Activated B cell treated with CpG ODN at 0.5 μM for 24 hours (primary cell): ENCODE measurements at places on chromosomes 6 and 20.

DNA sequence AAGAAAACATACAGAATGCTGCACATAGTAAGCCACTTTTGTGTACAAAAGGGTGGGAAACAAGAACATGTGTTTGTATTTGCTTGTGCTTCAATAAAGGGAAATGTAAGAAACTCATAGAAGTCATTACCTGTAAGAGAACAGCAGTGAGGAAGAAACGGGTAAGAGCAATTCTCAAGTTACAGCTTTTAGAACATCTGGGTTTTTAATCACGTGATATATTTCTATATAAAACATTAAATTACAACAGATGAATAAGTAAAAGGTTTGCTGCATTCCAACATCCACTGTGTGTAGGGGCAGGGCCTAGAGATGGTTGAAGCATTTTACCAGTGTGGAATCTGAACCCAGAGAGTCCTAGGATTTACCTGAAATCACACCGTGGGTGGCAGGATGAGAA lies 36.6 kb upstream of the FAM50B start:
- DNase-seq: no peak

DNA sequence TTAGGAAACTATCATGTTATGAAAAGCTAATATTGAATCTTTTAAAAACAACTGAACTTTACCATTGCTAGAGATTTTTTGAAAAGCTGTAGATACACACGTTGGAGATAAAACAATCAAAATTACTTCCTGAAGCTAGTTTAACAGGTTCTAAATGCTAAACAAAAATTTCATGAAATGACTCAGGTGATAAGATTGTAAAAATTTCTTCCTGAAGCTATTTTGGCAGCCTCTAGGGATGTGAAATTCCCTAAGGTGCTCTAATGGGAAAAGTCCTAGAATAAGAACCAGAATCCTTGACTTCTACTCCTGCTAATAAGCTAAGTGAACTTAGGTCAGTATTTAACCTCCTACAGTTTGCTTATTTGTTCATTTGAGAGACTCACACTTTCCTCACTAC lies 8.5 kb downstream of the GCM2 start:
- no peak for DNase-seq

GRCh38 chr20:49821870-49822331 lies 9.3 kb downstream of the SLC9A8 start:
- no peak for DNase-seq

GRCh38 chr20:47181056-47181862 lies 175.2 kb downstream of the ZMYND8 start:
- DNase-seq: no peak

DNA sequence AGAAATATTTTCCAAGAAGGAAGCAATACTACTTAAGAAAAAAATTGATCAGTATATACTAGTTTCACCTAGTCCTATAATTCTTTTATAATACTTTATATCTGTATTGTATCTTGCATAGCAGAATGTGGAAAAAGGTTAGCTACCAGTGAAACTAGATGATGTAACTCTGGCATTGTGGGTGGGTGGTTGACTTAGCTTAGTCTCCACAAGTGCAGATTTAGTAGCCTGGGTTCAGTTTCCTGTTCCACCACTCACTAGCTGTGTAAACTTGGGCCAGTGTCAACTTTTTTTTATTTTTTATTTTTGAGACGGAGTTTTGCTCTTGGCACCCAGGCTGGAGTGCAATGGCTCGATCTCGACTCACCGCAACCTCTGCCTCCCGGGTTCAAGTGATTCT lies 2.0 kb downstream of the MUC21 start:
- no peak for DNase-seq

DNA sequence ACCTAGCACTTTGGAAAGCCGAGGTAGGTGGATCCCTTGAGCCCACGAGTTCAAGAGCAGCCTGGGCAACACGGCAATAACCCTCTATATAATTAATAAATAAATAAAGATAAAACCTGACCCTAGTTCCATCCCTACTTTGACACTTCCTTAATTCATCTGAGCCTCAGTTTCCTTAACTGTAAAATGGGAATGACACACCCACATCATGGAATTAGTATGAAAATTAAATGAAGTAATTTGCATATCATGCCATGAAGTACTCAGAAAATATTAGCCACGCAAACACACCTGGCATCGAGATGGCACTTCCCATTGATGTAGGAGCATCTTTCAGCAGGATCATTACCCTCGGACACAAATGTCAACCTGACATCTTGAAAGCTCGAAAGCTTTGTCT lies 19.1 kb downstream of the ZMYND8 start:
- no peak for DNase-seq

DNA sequence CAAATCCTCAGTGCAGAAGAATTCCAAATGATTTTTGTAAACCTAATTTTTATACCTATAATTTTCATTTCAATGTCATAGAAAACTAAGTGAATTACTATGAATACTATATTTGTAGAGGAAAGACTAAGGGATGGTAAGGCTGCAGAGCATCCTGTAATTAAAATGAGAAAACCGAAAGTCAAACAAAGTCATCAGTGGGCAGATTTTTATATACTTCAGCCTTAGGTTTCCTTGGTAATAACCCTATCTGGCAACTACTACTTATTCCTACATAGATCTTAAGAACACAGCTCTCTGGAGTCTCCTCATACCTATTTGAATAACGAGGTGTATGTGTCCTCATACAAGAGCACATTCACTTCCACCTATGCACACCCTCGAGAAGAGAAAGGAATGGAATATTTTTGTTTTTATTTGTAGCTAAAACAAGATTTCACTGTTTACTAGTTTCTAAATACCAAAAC lies 117.9 kb upstream of the SGK1 start:
- DNase-seq: no peak

DNA sequence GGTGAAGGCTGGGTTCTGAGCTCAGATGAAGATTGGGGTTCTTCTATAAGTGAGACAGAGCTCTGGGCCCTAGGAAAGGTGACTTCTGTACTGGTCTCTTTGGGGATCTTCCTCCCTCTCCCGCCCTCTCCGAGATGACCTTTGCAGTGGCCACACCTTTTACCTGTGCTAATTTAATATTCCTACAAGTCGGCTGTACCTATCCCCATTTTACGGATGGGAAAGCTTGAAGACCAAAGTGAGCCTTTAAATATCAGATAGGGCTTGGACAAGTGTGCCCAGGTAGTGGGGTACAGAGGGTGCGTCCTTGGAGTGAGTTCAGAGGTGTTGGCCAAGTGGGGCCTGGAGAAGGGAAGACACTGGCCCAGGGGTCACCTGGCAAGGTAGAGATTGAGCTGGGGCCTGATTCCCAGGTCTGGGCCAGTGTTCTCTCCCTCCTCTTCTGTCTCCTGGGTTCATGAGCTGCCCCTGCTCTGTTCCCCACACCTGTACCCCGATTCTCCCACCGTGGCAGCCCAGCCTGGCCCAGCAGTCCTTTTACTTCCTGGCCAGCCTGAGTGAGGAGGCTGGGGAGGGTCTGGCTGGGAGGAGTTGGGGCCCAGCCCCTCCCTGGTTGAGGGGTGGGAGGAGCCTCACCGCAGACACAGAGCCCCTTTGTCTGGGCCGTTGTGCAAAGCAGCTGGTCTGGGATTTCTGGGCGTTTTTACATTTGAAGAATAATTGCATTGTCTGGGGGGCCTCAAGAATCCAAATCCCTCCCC lies 152.1 kb upstream of the RNF24 start:
- no peak for DNase-seq

DNA sequence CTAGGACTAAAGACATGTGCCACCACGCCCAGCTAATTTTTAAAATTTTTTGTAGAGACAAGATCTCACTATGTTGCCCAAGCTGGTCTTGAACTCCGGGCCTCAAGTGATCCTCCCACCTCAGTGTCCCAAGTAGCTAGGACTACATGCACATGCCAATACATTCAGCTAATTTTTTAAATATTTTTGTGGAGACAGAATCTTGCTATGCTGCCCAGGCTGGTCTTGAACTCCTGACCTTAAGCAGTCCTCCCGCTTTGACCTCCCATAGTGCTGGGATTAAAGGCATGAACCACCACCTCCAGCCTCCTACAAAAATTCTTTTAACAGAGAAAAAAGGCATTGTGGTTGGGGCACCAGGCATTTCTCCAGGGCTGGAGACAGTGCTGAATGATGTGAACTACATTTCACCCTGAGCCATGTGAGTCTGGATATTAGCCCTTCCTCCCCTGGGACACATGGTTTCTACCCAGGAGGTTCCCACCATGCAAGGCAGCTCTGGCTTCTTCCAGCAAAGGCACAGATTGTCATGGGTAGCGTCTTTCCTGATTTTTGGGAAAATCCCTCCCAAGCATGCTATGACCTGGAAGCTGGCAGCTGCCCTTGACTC lies 36.3 kb upstream of the CMTR1 start:
- no peak for DNase-seq

DNA sequence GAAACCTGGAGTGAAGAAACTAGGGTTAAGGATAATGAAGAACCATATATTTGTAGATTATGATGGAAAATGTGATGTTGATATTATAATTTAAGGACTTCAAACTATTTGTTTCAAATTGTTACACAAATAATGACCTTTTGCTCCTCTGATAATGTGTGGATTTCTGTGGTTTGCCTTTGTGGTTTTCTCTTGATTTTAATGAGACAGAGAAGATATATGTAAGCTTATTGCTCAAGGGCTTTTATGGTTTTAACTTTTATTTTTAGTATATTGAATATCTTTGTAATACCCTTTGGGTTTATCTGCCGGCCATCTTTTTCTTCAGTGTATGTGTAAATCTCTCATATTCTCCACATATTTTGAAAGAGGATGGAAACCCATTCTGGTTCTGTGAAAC lies 362.3 kb downstream of the RIMS1 start:
- DNase-seq: no peak

GRCh38 chr6:24493945-24494820 lies 586 bp upstream of the ALDH5A1 start:
- DNase-seq: no peak

DNA sequence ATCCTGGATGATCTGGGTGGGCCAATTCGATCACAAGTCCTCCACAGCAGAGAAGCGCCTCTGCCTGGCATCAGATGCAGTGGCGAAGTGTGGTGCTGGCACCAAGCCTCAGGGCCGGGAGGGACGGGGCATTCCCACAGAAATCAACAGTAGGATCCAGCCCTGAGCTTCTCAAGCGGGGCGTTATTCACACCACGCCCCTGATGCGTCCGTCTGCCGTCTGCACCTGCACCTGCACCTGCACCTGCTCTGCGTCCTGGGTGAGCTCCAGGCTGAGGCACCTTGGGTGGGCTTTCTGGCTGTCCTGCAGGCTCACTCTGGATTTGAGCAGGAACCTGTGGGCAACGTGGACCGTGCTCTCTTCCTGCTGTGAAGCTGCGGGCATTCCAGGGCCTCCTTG lies 13.8 kb upstream of the NTSR1 start:
- no peak for DNase-seq

GRCh38 chr20:6101346-6101745 lies 21.5 kb downstream of the FERMT1 start:
- no peak for DNase-seq
